ENCODE measurements at places on chromosomes 7 and 10.

- no peaks in the 10 kb centered on the region for H3K4me1 ChIP-seq
- no peak overlapping the region for H3K4me3 ChIP-seq
- no peak overlapping the region for H3K27ac ChIP-seq
- peaks cover 49% of the 10 kb centered on the region for H3K36me3 ChIP-seq
- no peaks in the 10 kb centered on the region for H3K27me3 ChIP-seq
Measured at GRCh38 chr10:70106958-70107791, 25.4 kb downstream of the AIFM2 start.

DNA sequence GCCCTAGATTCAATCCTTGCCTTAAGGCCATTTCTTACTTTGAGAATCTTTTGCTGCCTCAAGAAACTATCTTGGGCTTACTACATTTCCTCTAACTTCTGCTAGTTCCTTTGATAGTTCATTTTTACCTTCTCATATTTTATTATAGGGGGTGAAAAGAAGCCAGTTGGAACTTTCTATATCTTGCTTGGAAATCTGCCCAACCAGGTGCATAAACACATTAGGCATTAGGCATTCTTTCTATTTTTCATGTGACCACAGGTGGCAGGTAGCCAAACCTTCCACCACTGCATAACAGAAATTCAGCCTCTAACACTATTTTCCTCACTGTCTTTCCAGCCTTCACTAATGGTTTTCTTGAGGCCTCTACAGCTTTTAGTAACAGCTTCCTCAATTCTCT is 300.0 kb upstream of the SP8 start:
- H3K4me1 ChIP-seq = no peaks in the 10 kb centered on the region
- no peak overlapping the region for H3K4me3 ChIP-seq
- no peaks in the 10 kb centered on the region for H3K27me3 ChIP-seq
- H3K27ac ChIP-seq = no peak overlapping the region
- H3K36me3 ChIP-seq = no peaks in the 10 kb centered on the region

- no peak for DNase-seq
- H3K27me3 ChIP-seq = no peaks in the 10 kb centered on the region
- no peak overlapping the region for H3K4me3 ChIP-seq
- H3K27ac ChIP-seq = no peak overlapping the region
Measured at GRCh38 chr7:137989094-137989493, 12.8 kb downstream of the CREB3L2 start.

- no peaks in the 10 kb centered on the region for H3K27me3 ChIP-seq
- no peaks in the 10 kb centered on the region for H3K4me1 ChIP-seq
- no peak overlapping the region for H3K27ac ChIP-seq
- no peak overlapping the region for H3K4me3 ChIP-seq
- no peak for DNase-seq
Measured at GRCh38 chr7:122791959-122792545, 89.3 kb upstream of the RNF148 start.

DNA sequence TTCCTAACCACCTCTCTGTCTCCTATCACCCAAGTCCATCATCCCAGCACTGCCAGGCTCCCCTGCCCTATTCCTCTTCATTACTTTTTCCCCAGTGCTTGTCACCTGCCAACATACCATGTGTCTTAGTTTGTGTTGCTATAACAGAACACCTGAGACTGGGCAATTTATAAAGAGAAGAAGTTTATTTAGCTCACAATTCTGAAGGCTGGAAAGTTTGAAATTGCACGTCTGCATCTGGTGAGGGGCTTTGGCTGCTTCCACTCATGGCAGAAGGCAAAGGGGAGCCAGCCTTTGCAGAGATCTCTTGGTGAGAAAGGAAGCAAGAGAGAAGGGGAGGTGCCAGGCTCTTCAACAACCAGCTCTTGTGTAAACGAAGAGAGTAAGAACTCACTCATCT is 47.3 kb downstream of the DRGX start:
- H3K27me3 ChIP-seq = no peaks in the 10 kb centered on the region
- H3K4me3 ChIP-seq = no peak overlapping the region
- DNase-seq = no peak
- H3K4me1 ChIP-seq = no peaks in the 10 kb centered on the region

- H3K27ac ChIP-seq = no peak overlapping the region
- no peaks in the 10 kb centered on the region for H3K36me3 ChIP-seq
- H3K27me3 ChIP-seq = no peaks in the 10 kb centered on the region
Measured at GRCh38 chr7:47759056-47759706, 177.3 kb upstream of the TNS3 start.

- H3K27me3 ChIP-seq = no peaks in the 10 kb centered on the region
- H3K4me3 ChIP-seq = no peak overlapping the region
- H3K36me3 ChIP-seq = no peaks in the 10 kb centered on the region
- no peak overlapping the region for H3K27ac ChIP-seq
Measured at GRCh38 chr7:47852330-47853245, 95.7 kb downstream of the PKD1L1 start.

DNA sequence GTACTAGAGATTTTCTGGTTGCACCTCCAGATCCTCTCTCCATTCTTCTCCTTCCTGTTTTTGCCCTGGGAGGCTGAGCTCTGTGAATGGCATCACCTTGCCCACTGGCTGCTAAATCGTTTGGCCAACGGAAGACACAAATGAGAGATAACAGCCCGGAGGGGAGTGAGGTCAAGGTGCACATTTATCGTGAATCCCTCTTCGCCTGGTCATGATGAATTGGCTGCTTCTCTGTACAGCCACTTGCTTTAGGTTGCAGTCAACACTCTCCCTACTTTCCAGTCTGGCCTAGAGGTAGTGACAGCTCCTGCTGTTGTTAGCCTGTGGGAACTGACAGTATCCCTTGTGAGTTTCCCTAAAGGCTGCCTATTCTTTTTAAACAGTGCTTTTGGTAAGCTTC is 85.4 kb upstream of the CHCHD3 start:
- no peak overlapping the region for H3K27ac ChIP-seq
- no peaks in the 10 kb centered on the region for H3K36me3 ChIP-seq
- no peaks in the 10 kb centered on the region for H3K4me1 ChIP-seq
- DNase-seq = no peak
- H3K4me3 ChIP-seq = no peak overlapping the region

GRCh38 chr10:95246582-95247051 is 44.2 kb downstream of the PDLIM1 start:
- H3K4me1 ChIP-seq = no peaks in the 10 kb centered on the region
- no peaks in the 10 kb centered on the region for H3K27me3 ChIP-seq
- no peaks in the 10 kb centered on the region for H3K36me3 ChIP-seq
- DNase-seq = no peak
- no peak overlapping the region for H3K27ac ChIP-seq

DNA sequence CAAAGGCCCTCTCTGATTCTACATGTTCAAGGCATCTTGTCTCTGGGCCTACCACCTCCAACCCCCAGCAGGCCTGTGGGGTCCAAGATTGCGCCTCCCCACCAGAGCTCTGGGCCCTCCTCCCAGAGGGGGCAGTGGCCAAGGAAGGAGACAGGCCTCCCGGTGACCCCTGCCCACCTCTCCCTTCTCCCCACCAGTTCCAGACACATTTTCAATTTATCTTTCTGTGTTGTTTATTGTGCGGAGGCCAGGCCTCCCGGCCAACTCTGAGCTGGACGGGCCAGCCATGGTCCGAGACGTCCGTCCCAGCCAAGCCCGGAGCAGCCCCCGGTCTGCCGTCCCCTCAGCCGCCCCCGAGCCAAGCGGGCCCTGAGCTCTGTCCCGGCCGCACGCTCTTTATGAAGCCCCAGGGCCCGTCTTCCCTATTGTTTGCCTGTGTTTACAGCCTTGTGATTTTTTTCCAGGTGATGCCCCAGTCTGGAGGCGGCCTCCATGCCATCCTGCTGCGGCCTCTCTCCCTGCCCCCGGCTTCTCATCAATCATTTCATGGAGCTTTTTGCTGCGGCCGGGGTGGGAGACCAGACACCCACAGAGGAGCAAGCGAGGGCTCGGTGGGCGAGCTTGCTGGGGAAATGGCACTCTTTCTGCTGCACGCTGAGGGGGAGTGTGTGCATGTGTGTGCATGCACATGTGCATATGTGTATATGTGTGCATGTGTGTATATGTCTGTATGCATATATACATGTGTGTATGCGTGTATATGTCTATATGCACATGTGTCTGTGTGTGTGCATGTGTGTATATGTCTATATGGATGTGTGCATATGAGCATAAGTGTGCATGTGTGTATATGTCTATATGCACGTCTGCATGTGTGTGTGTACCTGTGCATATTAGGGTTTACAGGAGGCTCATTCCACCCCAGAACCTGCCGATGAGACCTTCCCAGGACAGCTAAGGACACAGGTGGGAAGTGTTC is 52.7 kb upstream of the ELN start:
- H3K4me3 ChIP-seq = no peak overlapping the region
- DNase-seq = no peak
- H3K27me3 ChIP-seq = no peaks in the 10 kb centered on the region
- no peak overlapping the region for H3K27ac ChIP-seq

DNA sequence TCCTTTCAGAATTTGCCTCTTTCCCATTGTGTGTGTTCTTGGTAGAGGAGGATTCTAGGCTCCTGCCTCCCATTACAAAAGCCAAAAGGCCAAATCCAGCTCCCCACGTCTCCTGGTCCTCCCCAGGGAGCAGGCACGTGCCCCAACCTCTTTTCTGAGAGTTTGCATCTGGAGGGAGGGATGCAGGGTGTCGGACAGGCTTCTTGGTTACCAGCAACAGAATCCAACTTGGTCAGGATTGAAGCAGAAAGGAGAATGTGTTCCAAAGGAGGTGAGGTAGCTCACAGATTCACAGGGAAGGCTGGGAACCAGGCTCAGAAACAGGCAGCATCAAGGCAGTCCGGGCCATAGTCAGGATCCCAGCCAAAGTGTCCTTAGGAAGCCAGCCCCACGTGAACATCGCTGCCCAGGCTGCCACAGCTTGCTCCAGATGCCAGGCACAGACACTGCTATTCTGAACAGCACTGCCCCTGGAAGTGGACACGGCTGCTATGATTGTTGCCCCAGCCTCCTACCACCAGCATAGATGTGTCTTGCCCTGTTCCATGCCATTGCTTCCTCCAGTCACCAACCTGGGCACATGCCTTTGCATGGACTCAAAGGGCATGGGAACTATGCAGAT is 264.2 kb upstream of the ZMIZ1 start:
- H3K27ac ChIP-seq = no peak overlapping the region
- H3K36me3 ChIP-seq = no peaks in the 10 kb centered on the region
- no peak overlapping the region for H3K4me3 ChIP-seq
- H3K27me3 ChIP-seq = no peaks in the 10 kb centered on the region
- no peak for DNase-seq

DNA sequence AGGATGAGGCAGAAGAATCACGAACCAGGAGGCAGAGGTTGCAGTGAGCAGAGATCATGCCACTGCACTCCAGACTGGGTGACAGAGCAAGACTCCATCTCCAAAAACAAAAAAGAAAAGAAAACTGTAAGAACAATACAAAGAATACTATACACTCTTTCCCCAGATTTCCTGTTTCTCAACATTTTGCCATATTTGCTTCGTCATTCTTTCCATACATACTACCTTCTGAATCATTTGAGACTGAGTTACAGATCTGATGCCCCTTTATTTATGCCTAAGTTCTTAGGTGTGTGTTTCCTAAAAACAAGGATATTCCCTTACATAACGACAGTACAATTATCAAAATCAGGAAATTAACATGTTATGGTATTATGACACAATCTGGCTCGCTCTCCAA is 168.4 kb upstream of the CELF2 start:
- no peaks in the 10 kb centered on the region for H3K27me3 ChIP-seq
- no peaks in the 10 kb centered on the region for H3K36me3 ChIP-seq
- DNase-seq = no peak
- H3K27ac ChIP-seq = no peak overlapping the region
- H3K4me3 ChIP-seq = no peak overlapping the region

GRCh38 chr10:58888957-58889356 is 287.5 kb upstream of the PHYHIPL start:
- no peak for DNase-seq
- no peaks in the 10 kb centered on the region for H3K4me1 ChIP-seq
- H3K27me3 ChIP-seq = no peaks in the 10 kb centered on the region

DNA sequence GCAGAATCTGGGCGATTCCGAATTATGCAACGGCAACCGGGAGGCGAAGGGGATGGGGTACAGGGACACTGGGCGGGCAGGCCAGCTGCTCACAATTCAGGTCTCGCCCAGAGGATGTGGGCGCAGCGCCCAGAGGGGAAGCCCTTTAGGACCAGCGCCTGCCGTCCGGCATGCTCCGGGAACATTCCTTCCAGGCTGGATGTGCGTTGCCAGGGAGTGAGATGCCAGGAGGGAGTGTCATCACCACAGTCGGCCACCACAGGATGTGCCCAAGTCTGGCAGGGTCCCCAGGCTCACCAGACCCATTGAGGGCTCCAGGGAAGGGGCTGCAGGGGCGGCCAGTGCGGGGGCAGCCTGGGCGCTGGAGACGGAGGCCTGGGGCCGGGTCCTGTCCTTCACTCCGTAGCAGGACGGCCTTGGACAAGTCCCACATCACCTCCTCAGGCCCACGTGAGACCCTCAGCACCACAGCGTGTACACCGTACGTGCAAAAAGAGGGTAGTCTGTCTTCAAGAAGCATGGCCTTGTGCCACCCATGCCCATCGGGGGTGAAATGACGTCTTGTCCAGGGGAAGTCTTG is 63.9 kb downstream of the FOXL3 start:
- no peak overlapping the region for H3K27ac ChIP-seq
- no peak for DNase-seq
- no peaks in the 10 kb centered on the region for H3K27me3 ChIP-seq
- peaks cover 11% of the 10 kb centered on the region for H3K4me1 ChIP-seq

- H3K4me3 ChIP-seq = no peak overlapping the region
- no peaks in the 10 kb centered on the region for H3K4me1 ChIP-seq
- no peak for DNase-seq
Measured at GRCh38 chr7:50488379-50488778, 38.2 kb upstream of the FIGNL1 start.

DNA sequence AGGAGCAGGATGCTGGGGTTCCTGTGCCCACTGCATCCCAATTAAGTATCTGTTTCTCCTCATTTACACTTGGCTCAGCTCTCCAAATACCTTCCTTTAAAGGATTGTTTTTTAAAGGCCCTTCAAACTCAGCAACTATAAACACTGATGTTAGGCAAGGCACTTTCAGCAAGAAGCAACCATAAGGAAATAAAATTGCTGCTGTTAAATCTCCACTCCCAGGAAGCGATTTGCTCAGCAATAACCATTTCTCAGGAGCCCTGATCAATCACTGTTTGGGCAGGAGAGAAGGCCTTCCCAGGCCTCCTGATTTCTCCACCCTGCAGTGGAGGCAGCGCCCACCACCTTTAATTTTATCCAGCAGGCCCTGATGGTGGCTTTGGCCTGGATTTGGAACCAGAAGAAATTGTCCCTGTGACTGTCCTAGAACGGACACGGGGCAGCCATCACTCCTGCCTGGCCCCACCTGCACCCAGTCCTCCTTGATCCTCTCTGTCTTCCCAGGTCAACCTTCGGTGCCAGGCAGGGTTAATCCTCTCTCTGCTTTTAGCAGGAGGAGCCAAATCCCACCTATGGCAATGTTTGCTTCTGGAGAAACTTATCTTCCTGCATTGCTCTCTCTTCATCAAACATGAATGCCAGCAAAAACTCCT is 199.8 kb downstream of the PLXNA4 start:
- H3K4me1 ChIP-seq = no peaks in the 10 kb centered on the region
- no peaks in the 10 kb centered on the region for H3K36me3 ChIP-seq
- H3K4me3 ChIP-seq = no peak overlapping the region
- H3K27me3 ChIP-seq = no peaks in the 10 kb centered on the region
- no peak overlapping the region for H3K27ac ChIP-seq
